ENCODE measurements at places on chromosomes 6 and 20. TPM values are rescaled to one million over a fixed set of nuclear protein-coding genes. Genes with fewer than 3 reads are reported as not detected.

- peaks cover 19% of the 10 kb centered on the region for H3K36me3 ChIP-seq
- H3K4me1 ChIP-seq, result peaks cover 9% of the 10 kb centered on the region
- no peak overlapping the region for H3K4me3 ChIP-seq
- no peak for DNase-seq
- H3K27ac ChIP-seq, result no peak overlapping the region
Observed at GRCh38 chr6:3011592-3011991, 11.9 kb downstream of the NQO2 start.

GRCh38 chr6:166032366-166033200 lies 135.1 kb downstream of the TBXT start:
- no peaks in the 10 kb centered on the region for H3K36me3 ChIP-seq
- peak; percentile 61 for DNase-seq
- H3K4me3 ChIP-seq, result no peak overlapping the region
- no peaks in the 10 kb centered on the region for H3K27me3 ChIP-seq
- H3K27ac ChIP-seq, result no peak overlapping the region

DNA sequence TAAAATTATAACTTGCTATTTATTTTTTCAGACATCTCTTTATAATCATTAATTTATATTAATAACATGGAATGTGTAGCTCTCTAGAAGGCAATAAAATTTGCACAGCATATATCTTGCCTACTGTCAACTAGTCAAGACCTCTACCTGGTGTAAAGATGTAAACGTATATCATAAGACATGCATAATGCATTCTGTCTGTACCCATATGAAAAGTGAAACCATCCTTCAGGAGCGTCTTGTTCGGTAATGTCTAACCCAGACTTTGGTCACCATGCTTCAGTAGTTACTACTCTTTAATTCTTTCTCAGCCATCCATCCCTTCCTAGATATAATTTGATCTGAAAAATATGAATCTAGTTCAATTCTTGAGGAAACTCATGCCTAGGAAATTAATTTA lies 21.0 kb downstream of the CEP43 start:
- H3K4me1 ChIP-seq, result no peaks in the 10 kb centered on the region
- H3K4me3 ChIP-seq, result no peak overlapping the region
- DNase-seq, result no peak
- H3K27ac ChIP-seq, result no peak overlapping the region
- H3K36me3 ChIP-seq, result peaks cover 28% of the 10 kb centered on the region
- no peaks in the 10 kb centered on the region for H3K27me3 ChIP-seq

DNA sequence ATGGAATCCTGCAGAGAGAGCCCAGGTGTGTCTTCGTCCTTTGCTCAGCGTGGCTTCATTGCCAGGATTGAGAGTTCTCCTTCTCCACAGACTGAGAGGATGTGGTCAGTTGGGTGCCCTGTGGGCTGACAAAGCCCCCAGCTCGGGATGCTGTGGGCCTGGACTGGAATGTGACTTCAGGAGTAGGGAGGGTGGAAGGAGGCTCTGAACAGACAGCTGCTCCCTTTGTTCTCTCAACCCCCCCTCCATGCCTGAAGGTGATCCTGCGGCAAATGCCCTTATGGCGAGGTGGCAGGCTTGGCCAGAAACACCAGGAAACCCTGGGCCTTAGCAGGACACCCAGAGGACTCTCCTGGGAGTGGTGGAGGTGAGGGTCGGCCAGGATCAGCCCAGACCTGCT lies 1.8 kb upstream of the CST5 start:
- no peaks in the 10 kb centered on the region for H3K36me3 ChIP-seq
- no peaks in the 10 kb centered on the region for H3K4me1 ChIP-seq
- no peak for DNase-seq
- H3K27me3 ChIP-seq, result no peaks in the 10 kb centered on the region
- no peak overlapping the region for H3K27ac ChIP-seq

DNA sequence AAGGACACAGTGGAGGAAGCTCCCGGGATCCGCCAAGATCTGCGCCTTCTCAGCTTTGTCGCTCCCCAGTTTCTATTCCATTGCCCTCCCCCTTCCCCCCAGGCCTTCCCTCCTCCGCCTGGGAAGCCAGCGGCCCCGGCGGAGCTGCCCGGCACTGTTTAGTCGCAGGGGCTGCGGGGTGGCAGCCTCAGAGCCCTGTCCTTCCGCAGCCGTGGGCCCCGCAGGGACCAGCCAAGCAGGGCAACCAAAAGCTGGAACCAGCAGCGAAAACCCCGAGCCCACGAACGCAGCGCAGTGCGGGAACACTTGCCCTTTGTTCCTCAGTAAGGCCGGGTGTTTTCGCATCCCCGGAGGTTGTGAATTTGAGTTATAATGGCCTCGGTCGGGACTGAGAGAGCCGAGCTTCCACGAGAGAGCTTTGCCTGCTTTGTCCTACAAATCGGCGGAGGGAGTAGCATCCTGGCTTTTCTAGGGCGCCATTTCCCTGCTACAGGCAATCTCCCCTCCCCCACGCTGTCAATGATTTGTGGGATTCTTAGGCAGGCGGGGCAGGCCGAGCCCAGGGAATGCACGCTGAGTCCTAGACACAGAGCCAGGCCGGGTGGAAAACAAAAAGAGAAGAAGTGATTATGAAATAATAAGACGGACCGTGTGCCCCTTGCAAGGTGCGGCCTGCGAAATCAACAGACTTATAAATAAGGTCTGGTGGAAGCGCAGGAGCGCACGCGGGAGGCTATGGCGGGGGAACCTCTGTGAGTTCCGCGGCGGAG lies 4.0 kb upstream of the TUBB2B start:
- peaks cover 21% of the 10 kb centered on the region for H3K4me1 ChIP-seq
- H3K27me3 ChIP-seq, result peaks cover 70% of the 10 kb centered on the region
- peaks cover 6% of the 10 kb centered on the region for H3K36me3 ChIP-seq
- no peak for DNase-seq
- peak overlapping the region; percentile 36 for H3K4me3 ChIP-seq

GRCh38 chr20:16947479-16947878 lies 199.3 kb downstream of the OTOR start:
- DNase-seq, result no peak
- H3K4me1 ChIP-seq, result no peaks in the 10 kb centered on the region
- no peak overlapping the region for H3K4me3 ChIP-seq

- DNase-seq, result no peak
- no peaks in the 10 kb centered on the region for H3K4me1 ChIP-seq
- no peaks in the 10 kb centered on the region for H3K36me3 ChIP-seq
- peaks cover 72% of the 10 kb centered on the region for H3K27me3 ChIP-seq
- H3K4me3 ChIP-seq, result no peak overlapping the region
Observed at GRCh38 chr6:167347226-167347625, 22.3 kb downstream of the TTLL2 start.

- peaks cover 39% of the 10 kb centered on the region for H3K27me3 ChIP-seq
- H3K27ac ChIP-seq, result no peak overlapping the region
- H3K4me1 ChIP-seq, result no peaks in the 10 kb centered on the region
- peaks cover 6% of the 10 kb centered on the region for H3K36me3 ChIP-seq
- DNase-seq, result no peak
- no peak overlapping the region for H3K4me3 ChIP-seq
Observed at GRCh38 chr20:58841539-58842264, 9.0 kb downstream of the GNAS-AS1 start.

GRCh38 chr6:100719883-100720682 lies 161.0 kb downstream of the ASCC3 start:
- H3K27me3 ChIP-seq, result no peaks in the 10 kb centered on the region
- peak overlapping the region; percentile 2 for H3K4me3 ChIP-seq
- H3K27ac ChIP-seq, result peak overlapping the region; percentile 21
- peaks cover 26% of the 10 kb centered on the region for H3K36me3 ChIP-seq

GRCh38 chr6:147135211-147135681 lies 69.0 kb upstream of the STXBP5 start:
- peak overlapping the region; percentile 53 for H3K27ac ChIP-seq
- H3K4me3 ChIP-seq, result no peak overlapping the region
- no peaks in the 10 kb centered on the region for H3K27me3 ChIP-seq
- DNase-seq, result peak; percentile 99
- peaks cover 18% of the 10 kb centered on the region for H3K4me1 ChIP-seq

GRCh38 chr20:59559863-59560262 lies 44.5 kb upstream of the PHACTR3 start:
- H3K4me1 ChIP-seq, result peaks cover 5% of the 10 kb centered on the region
- no peak overlapping the region for H3K27ac ChIP-seq
- no peak for DNase-seq
- H3K36me3 ChIP-seq, result no peaks in the 10 kb centered on the region
- no peak overlapping the region for H3K4me3 ChIP-seq

DNA sequence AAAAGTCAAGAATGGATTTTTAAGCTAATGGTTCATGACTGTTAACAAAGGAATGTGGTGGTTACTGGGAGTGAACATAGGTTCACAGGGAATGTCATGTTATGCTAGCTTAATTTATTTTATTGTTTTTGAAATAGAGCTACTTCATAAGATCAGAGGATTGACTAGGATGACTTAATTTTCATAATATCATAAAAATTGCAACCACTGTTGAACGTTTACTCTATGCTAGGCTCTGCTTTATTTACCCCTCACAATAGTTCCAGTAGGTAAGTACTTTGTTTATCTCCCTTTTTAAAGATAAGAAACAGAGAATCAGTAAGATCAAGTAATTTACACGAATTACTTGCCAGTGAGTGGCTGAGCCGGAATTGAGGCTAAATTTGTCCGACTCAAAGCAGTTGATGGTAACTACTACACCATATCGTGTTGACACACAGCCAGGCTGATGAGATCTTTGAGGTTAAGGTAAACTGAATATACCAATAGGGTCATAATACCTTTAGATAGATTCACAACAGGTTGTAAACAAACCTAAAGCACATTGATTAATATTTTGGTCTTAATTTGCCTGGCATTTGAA lies 194.6 kb upstream of the CITED2 start:
- H3K4me3 ChIP-seq, result peak overlapping the region; percentile 17
- no peaks in the 10 kb centered on the region for H3K36me3 ChIP-seq
- H3K27me3 ChIP-seq, result no peaks in the 10 kb centered on the region
- H3K4me1 ChIP-seq, result peaks cover 25% of the 10 kb centered on the region
- peak; percentile 59 for DNase-seq

DNA sequence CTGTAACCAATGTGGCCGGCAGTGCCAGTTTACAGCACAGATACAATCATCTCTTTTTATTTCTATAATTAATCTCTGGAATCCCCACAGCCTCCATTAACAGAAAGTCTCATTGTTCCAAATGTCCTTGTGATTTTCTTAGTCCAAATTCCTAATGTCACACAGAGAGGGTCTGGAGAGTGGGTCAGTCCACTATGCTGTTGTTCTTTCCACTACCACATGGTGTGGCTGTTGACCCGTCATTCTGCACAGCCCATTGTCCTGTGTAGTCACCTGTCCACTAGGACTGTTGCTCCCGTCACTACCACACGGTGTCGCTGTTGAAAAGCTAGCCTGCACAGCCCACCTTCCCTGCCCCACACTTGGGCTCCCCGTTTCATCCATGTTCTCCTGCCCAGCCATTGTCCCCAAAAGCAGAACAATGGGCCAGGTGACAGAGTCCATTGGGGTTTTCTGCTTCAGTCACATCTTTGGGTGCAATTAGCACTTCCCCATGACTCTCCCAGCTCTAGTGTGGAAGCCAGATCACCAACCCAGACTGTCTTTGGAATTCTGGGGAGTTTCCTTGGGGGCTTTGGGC lies 8.6 kb upstream of the LBP start:
- no peaks in the 10 kb centered on the region for H3K36me3 ChIP-seq
- DNase-seq, result peak; percentile 27
- no peaks in the 10 kb centered on the region for H3K4me1 ChIP-seq
- H3K27ac ChIP-seq, result no peak overlapping the region

DNA sequence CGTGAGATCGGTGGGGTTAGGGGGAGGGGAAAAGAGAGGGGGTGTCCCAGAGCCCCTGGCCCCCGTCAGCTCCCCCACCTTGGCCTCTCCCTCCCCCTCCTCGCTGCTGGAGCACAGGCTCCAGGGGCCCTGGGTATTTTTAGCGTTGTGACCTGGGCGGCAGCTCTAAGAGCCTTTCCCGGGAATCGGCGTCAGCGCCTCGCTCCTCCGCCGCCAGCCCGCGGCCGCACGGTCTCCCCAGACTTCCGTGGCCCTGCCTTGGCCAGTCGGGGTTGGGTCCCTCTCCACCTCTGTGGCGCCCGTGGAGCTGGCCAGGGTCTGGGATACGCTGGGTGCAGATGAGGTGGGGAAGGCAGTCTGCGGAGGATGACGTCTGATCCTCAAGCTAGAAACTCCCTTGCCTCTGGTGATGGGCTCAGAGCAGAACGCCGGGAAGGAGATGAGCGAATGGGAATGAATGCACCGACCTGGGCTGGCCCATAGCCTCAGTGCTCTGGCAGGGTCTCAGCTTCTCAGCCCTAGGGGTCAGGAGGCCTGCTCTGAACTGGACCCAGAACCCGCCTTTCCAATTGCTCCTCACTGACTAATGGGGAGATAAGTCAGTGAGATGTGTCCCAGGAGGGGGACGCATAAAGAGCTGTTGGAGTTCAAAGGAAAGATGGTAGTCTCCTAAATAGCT lies 883 bp upstream of the DBNDD2 start:
- H3K4me1 ChIP-seq, result no peaks in the 10 kb centered on the region
- DNase-seq, result no peak
- no peak overlapping the region for H3K27ac ChIP-seq
- H3K36me3 ChIP-seq, result no peaks in the 10 kb centered on the region

The DYNLT2 gene
- 1.3 TPM for total RNA-seq

The HSPA1L gene
- total RNA-seq, result 0.35 TPM

The PSMB8 gene
- 34.1 TPM for total RNA-seq

The CCDC170 gene
- not detected for total RNA-seq

The TRPC4AP gene
- 56.3 TPM for total RNA-seq

The SLCO4A1 gene
- 27.0 TPM for total RNA-seq

The COL9A3 gene
- not detected for total RNA-seq

The SLC26A8 gene
- total RNA-seq, result not detected
